ENCODE measurements at places on chromosomes 7 and 10. TPM values are rescaled to one million over a fixed set of nuclear protein-coding genes. Genes with fewer than 3 reads are reported as not detected.

SHTN1 gene
- 32.3 TPM for total RNA-seq

UCN3 gene
- total RNA-seq = not detected

RFC2 gene
- total RNA-seq = 38.6 TPM

OR2A25 gene
- not detected for total RNA-seq

MRLN gene
- not detected for total RNA-seq

SUN3 gene
- 1.1 TPM for total RNA-seq

EPDR1 gene
- total RNA-seq = 60.5 TPM

SVIL gene
- total RNA-seq = 147 TPM

PRRT4 gene
- total RNA-seq = not detected

SORCS3 gene
- total RNA-seq = not detected

GRM3 gene
- not detected for total RNA-seq

GHITM gene
- total RNA-seq = 107 TPM

TBC1D12 gene
- 6.1 TPM for total RNA-seq

CALN1 gene
- total RNA-seq = not detected

RAMP3 gene
- total RNA-seq = not detected

PLXDC2 gene
- total RNA-seq = not detected

METTL27 gene
- total RNA-seq = 14.3 TPM

CTAGE15 gene
- 2.3 TPM for total RNA-seq

RPA3 gene
- 143 TPM for total RNA-seq

UNCX gene
- total RNA-seq = not detected

SPDYE5 gene
- not detected for total RNA-seq

FEZF1 gene
- total RNA-seq = 0.22 TPM

PRKG1 gene
- 0.21 TPM for total RNA-seq

CELF2 gene
- total RNA-seq = not detected

NAT16 gene
- not detected for total RNA-seq

VENTX gene
- total RNA-seq = not detected

CALHM1 gene
- total RNA-seq = not detected

SLC39A12 gene
- not detected for total RNA-seq

TRPV6 gene
- 1.7 TPM for total RNA-seq

AKR1C4 gene
- total RNA-seq = 0.40 TPM

THNSL1 gene
- 7.0 TPM for total RNA-seq

BAIAP2L1 gene
- total RNA-seq = 55.8 TPM

MBL2 gene
- total RNA-seq = not detected

BUD23 gene
- total RNA-seq = 75.8 TPM

CYP2C8 gene
- not detected for total RNA-seq

FAM237B gene
- not detected for total RNA-seq

ITGB8 gene
- total RNA-seq = 183 TPM

AKR1E2 gene
- total RNA-seq = 1.1 TPM

GBX1 gene
- not detected for total RNA-seq

SKIDA1 gene
- 0.40 TPM for total RNA-seq

INA gene
- 1.3 TPM for total RNA-seq

SPDYE6 gene
- not detected for total RNA-seq

FXYD4 gene
- total RNA-seq = not detected

AUTS2 gene
- total RNA-seq = not detected

SEMA3E gene
- total RNA-seq = 21.8 TPM

PNLIPRP3 gene
- total RNA-seq = not detected

FAM20C gene
- total RNA-seq = 4.9 TPM

AKR1D1 gene
- not detected for total RNA-seq

INHBA gene
- total RNA-seq = 68.9 TPM

FAM25C gene
- not detected for total RNA-seq

DYDC2 gene
- total RNA-seq = not detected

GATA3 gene
- total RNA-seq = 8.2 TPM

PLA2G12B gene
- not detected for total RNA-seq

NEBL gene
- 12.7 TPM for total RNA-seq

CALHM3 gene
- not detected for total RNA-seq

EPO gene
- total RNA-seq = not detected

KAZALD1 gene
- total RNA-seq = 1.7 TPM

All from Calu3 (cell line).